ENCODE measurements at places on chromosomes 12 and 14.

DNA sequence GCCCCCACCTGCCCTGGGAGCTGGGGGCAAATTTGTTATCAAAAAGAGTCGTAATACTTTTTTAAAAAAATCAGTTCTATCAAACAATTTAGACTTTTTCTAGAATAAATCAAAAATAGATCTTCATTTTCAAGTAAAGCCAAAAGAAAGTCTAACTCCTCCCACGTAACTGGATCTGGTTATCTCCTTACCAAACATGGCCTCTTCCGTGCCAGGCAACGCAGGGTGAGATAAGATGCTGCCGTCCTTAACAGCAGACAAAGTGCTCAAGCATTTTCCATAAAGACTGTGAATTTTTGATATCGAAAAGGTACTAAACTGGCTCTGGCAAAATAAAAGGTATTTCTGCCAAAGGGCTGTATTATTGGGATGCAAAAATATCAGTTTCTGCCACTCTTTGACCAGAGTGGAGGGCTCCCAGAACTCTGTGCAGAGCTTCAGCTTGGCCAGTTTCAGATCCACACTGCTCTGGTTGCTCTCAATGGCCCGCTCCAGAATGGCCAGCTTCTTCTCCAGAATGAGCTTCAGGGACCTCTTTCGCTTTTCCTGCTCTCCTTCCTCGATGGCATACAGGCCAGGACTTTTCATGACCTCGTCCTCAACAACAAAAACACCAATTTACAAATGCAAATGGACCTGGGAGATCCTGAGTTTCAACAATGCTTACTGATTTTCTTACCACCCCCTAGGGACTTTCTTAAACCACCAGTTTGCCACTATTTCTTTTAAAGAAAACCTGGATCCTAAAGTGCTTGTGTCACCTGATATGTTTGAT is 29.0 kb downstream of the NRDE2 start:
- DNase-seq: no peak

GRCh38 chr12:94699801-94700200 is 49.4 kb upstream of the TMCC3 start:
- no peak for DNase-seq

DNA sequence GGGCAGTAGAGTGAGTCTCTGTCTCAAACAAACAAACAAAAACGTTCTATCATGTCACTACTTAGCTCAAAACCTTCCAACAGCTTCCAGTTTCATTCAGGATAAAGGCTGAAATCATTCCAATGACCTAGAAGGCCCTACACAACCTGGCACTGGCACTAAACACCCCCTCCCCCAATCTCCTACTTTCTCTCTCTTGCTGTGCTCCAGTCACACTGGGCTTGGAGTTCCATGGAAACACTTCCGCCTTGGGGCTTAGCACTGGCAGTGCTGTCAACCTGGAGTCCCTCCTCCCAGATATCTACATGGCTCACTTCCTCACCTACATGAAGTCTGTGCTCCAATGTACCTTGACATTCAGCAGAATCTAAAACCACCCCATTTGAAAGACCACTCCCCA is 65.0 kb upstream of the SINHCAF start:
- DNase-seq: no peak

GRCh38 chr12:64671681-64672080 is 61.4 kb downstream of the RASSF3 start:
- no peak for DNase-seq

- DNase-seq: no peak
These were observed 16.8 kb upstream of the TESPA1 start for GRCh38 chr12:55001198-55001868.

DNA sequence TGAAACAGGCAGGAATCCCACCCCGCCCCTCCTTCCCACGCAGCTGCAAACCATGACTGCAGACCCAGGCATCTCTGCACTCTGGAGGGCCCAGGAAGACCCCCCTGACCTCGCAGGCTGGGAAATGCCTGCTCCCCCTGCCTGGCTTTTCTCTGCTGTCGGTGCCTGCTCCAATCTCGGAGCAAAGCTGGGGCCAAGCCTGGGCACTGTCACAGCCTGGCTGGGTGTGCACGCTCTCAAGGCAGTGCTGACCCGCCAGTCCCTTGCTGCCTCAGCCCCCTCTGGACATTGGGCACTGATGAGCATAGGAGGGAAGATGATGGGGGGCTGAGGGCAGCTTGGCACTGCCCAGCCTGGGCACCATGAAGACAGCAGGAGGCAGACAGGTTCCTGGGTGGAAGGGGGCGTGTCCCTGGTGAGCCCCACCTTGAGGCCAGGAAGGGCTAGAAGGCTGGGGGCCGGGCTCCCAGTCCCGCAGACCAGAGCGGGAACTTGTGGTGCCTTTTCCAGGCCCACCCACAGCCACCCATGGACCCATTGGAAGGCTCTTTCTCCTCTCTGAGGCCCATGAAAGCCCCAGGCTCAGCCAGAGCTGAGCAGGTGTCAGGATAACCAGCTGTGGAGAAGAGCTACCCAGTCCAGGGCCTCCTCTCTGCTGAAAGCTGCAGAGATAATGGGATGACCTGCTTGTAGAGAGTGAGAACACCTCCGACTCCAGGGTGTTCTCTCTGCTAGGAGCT is 10.7 kb upstream of the ZNF605 start:
- DNase-seq: no peak

- peak; percentile 15 for DNase-seq
These were observed 8.2 kb upstream of the CRADD start for GRCh38 chr12:93668919-93669418.

- DNase-seq: no peak
These were observed 406.5 kb upstream of the RGS6 start for GRCh38 chr14:71525663-71526221.

DNA sequence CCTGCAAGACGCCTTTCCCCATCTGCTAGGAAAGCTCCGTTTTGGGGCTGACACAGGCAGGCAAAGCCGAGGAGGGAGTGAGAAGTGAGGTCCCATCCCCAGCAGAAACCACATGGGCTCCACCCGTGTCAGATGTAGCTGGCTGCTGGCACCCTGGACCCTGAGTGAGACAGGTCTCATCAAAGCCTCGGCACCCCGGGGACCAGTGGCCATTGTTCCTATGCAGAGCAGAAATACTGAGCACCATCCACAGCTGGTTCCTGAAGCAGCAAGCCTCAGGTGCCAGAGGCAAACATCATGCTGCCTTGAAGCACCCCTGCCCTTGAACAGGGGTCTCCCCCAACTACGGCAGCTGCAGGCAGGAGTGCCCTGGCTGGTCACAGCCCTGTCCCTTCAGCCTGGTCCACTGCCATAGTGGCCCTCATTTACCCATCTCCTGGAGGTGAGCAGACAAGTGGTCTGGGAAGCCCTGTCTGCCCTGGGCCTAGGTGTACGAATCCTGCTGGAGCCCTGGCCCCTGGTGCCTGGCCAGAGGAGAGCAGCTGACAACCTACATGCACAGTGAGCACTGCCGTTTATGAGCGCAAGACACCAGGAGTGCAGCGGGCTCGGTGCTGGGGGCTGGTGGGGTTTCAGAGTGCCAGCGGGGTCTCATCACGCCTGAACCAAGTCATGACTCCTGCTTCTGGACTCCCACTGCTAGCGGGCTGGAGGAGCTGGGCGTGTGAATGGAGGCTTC is 289.8 kb upstream of the RTL1 start:
- no peak for DNase-seq

- DNase-seq: no peak
These were observed 321.4 kb upstream of the LRFN5 start for GRCh38 chr14:41285186-41285748.

DNA sequence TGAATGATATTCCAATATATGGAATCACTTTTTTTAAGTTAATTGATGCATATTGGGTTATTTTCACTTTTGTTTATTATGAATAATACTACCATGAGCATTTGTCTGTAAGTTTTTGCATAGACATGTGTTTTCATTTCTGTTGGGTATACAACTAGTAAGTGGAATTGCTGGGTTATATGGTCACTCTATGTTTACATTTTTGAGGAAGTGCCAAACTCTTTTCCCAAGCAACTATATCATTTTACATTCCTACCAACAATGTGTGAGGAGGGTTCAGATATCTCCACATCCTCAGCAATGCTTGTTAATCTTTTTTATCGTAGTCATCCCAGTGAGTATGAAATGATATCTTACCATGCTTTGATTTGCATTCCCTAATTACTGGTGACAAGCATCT is 64.0 kb downstream of the MON2 start:
- DNase-seq: no peak

All from GM18507 (cell line).